CD4-positive, CD25-positive, alpha-beta regulatory T cell (primary cell): ENCODE measurements at places on chromosomes 1 and 21. TPM values are rescaled to one million over a fixed set of nuclear protein-coding genes. Genes with fewer than 3 reads are reported as not detected.
A peak's percentile ranks its signal among the peaks of the same experiment; 100 is the strongest.

TRIM58 gene
- not detected for polyA plus RNA-seq

ADGRB2 gene
- polyA plus RNA-seq = 0.19 TPM

NHLH2 gene
- not detected for polyA plus RNA-seq

APOBEC4 gene
- not detected for polyA plus RNA-seq

BRDT gene
- not detected for polyA plus RNA-seq

DIO1 gene
- not detected for polyA plus RNA-seq

WNT9A gene
- not detected for polyA plus RNA-seq

GRCh38 chr1:64470665-64471217 is 812 bp downstream of the CACHD1 start:
- DNase-seq = no peak

- no peak for DNase-seq
Measured at GRCh38 chr1:67748630-67749029, 63.6 kb downstream of the GADD45A start.

GRCh38 chr1:162937716-162938395 is 76.9 kb upstream of the CCDC190 start:
- DNase-seq = no peak

GRCh38 chr21:26421724-26422123 is 151.4 kb downstream of the CYYR1 start:
- no peak for DNase-seq

GRCh38 chr1:199776768-199777497 is 250.6 kb upstream of the NR5A2 start:
- DNase-seq = no peak

DNA sequence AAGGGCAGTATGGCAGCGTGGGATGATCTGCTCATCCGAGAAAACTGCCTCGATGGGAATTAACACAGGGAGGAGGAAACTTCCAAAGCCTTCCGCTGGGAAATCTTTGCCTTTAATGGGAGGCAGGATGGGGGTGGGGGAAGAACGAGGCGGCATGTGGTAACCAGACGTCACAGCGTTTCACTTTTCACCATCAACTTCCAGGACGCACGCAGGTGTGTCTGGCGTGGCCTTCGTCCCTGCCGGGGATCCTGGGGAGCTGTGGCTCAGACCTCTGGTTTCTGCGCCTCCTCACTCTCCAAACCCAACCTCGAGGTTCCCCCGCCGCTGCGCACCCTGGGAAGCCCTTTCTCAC is 282 bp downstream of the RSPH1 start:
- no peak for DNase-seq

DNA sequence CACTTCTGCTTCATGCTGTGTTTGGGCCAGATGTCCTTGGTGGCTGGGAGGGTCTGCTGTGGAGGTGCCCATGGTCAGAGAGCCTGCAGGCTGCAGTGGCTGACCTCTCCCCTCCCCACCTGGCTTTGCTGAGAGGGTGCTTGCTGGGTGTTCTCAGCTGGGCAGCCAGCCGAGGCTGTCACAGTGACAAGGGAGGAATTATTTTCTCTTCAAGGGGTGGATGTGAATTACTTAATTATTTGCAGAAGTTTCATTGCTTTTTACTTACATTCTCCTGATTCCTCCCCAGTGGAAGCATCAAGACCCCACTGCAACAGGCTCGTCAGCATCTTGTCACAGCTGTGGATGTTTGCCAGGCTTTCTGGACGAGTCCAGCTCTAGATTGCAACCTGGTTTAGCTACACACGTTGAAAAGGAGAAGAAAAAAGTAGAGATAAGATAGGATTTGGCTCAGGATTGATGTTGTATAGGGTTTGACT is 70.3 kb downstream of the GALNT2 start:
- no peak for DNase-seq

DNA sequence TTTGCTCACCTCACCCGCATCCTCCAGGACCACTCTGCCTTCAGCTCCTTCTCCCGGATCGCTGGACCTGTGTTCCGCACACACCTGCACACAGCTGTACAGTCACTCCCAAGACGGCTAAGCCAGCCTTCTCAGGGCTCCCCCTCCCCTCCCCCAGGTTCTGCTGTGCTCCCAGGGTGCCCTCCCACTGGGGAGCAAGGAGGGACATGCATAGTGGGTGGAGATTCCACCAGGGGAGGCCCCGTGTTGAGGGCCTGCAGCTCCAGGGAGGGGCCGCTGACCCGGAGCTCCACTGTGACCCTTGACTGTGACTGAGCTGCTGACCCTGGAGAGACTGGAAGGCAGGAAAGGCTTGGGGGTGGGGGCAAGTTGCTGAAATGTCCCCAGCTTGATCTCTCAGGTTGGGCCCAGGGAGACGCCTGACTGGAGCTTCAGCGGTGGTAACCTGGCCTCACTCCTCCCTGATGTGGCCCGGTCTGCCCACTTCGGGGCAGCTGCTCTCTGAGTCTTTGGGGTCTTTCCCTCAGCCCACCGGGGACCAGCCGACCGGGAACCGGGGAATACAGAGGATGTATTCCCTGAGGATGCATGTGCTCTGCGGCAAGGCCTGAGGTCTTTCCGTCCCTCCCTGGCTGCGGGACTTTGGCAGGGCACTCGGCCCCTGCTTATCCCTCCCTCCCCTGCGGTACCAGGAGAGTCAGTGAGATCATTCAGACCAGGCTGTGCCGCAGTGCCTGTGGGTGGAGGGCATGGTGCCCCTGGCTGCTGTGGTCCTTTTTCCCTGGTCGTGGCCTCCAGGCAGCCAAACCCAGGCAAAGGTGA is 28.6 kb upstream of the PLCH2 start:
- DNase-seq = no peak

DNA sequence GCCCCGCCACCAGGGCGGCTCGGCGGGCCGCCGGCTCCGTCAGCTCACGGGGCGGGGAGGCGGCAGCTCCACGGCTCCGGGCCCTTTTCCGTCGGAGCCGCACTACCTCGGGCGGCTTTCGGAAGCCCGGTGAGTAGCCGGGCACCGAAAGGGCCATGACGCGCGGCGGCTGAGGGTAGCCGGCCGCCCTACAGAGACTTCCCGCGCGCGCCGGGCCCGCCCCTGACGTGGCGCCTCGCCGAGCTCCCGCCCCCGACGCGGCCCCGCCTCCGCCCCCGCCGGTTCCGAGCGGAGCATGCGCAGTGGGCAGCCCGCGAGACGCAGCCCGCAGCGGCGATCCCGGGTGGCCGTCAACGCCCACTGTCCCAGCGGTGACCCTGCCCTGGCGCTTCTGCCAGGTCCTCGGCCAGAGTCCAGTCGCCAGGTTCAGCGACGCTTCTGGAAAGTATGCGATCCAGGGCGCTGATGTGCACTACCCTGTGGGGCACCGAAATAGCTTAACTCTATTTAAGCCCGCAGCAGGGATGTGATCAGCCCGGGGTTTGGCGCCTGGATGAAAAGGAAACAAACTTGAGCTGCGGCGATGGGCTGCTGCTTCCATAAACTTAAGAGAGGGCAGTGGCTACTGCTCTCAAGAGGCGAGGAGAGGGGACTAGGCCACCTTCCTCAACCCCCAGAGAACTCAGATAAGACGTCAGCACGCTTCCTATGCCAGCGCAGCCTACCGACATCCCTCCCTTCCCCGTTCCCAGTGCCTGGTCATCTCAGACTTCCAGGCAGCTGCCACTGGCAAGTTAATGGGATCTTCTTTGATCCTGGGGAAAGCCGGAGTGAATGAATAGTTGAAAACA is at the start of gene DONSON:
DONSON (minus strand) TSS at position 200 of the 851 bp plus-strand sequence; CDS start at position 157, 43 bp downstream.
- DNase-seq = peak; percentile 85

- no peak for DNase-seq
Measured at GRCh38 chr21:31850886-31851285, 21.9 kb upstream of the HUNK start.

DNA sequence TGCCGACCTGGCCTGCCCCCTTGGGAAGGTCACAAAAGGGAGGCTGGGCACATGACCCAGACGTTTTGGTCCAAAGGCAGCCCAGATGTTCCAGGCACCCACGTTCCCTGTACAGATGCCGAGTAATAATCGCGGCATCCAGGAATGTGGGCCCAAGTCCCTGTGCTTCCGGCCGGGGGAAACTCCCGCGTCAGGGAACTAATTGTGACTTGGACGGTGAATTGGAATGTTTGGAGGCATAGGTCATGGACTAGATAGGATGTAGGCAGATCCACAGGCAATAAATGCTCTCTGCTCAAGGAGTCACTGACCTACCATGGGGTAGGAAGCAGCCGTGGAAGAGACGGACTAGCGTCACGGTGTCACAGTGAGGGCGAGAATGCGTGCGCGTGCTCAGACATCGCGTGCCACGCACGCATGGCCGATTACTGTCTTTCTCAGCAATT is 178.4 kb downstream of the DUSP10 start:
- DNase-seq = no peak
